ENCODE measurements at places on chromosomes 2 and 18.
A peak's percentile ranks its signal among the peaks of the same experiment; 100 is the strongest.

DNA sequence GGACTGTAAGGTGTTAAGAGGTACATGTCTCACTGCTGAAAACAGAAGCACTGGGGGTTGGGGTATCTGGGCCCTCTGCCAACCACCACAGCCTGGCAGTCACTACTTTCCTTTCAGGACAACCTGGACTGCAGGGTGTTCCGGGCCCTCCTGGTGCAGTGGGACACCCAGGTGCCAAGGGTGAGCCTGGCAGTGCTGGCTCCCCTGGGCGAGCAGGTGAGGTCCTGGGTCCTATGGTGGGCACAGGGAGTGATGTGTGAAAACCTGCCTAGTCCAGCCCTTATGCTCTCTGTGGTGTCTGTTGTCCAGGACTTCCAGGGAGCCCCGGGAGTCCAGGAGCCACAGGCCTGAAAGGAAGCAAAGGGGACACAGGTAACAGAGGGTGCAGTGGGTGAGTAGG lies 40.0 kb downstream of the MARCO start:
- no peak for DNase-seq

DNA sequence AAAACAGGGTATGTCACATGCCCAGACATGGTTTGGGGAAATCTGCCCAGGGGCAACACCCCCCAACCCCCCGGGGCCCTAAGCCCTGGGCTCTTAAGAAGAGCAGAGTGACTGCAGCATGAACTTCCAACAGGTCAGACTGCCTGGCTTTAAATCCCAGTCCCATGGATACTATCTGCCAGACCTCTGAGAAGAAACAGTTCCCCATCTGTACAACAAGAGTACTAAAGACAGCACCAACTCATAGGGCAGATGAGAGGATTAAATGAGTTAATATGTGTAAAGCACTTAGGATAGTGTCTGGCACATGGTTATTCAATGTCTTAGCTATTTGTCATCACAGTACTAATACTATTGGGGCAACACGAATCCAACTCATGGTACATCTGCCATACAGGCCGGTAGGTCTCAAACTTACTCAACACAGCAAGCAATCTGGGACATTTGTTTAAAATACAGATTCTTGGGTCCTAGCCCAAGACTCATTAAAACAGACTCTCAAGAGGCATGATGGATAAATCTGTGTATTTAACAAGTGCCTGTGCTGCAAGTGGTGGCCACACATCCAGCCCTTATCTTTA lies 23.4 kb downstream of the CDH2 start:
- no peak for DNase-seq

DNA sequence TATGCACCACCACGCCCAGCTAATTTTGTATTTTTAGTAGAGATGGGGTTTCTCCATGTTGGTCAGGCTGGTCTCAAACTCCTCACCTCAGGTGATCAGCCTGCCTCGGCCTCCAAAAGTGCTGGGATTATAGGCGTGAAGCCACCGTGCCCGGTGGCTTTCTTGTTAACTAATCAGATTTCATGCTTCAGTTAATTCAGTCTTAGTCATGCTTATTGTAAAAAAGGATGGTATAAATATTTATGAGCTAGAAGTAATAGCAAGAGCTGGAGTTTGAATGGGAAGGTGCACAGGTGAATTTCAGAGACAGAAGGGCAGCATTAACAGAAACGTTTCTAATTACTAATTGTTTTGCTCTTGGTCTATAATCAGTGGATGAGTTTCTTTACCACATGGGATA lies 10.3 kb downstream of the GEMIN6 start:
- DNase-seq, result no peak

- no peak for DNase-seq
Observed at GRCh38 chr2:102027036-102027980, 35.5 kb downstream of the IL1R2 start.

GRCh38 chr2:119960821-119961220 lies 52.1 kb upstream of the EPB41L5 start:
- DNase-seq, result no peak

DNA sequence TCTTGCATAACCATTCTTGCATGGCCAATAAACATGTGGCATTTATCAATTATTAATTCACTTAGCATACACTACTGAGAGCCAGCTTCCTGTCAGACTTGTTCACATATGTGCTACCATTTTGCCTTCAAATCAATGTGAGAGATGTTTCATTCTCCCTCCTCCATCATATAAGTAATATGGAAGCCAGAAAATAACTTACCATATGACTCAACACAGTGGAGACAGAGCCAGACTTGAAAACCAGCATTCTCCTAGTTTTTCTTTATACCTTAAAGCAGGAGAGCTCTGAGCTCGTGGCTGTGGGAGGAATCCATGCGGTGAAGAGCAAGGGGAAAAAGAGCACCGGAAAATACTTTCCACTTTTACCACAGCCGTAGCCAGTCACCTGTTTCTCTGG lies 215.0 kb upstream of the LRATD1 start:
- DNase-seq, result no peak

- DNase-seq, result no peak
Observed at GRCh38 chr2:223508372-223508771, 93.8 kb downstream of the SCG2 start.

DNA sequence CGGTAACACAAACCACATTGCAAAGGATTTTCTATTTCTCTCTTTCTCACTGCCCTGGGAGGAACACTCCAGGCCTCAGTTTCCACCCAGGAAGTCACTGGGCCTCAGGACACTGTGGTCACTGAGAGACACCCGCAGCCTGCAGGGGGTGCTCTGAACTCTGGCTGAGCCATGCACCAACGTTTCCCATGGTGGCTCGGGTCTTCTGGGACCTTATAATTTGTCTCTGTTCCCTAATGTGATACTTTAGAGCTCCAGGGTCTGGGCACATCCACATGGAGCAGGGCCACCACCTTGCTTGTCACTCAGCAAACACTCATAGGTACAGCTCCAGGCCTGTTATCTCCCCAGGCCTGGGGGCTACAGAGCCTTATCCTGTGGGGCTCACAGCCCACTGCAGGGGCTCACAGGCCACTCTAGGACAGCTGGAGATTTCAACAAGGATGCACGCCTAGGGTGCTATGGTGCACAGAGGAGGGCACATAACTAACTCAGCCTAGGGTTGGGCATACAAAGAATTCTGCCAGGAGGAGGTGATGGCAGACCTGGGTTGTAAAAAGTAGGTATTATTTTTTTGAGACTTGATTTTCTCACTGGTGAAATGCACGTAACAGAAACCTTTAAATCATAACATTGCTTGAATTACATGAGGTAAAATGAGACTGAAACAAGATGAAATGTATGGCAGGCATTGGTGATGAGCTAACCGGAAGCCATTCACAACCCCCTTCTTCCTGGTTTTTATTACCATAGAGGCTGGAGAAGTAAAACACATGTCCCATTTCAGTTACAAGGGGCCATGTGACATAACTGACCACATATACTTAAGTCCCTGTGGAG lies 3.0 kb upstream of the HS1BP3 start:
- DNase-seq, result no peak

DNA sequence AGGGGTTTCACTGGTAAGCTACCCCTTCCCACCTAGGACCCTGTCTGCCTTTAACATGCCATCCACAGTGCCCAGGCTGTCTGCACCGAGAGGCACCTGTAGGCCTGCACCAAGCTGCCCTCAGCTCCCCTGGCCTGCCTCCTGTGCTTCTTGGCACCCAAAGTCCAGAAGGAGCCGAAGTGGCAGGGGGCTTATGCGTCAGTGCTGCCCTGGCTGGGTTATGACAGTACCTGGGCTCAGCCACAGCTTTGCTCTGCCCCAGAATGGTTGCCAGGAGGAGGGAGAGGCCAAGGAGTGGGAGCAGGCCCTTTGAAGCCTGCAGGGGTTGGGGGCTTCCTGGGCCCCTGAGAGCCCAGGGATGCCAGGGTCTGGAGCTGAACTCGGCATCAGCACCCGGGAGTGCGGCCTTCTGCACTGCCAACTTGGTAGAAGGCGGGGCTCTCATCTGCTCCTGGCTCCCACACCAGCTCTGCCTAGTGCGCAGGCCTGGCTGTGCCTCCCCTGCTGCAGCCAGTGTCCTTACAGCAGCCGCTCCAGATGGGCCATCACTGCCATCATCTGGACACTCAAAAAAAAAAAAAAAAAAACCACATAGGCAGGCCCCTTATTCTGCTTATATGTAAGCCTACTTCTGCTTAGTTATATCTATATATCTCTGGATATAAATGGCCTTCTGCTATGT lies 155.4 kb downstream of the THSD7B start:
- DNase-seq, result no peak

DNA sequence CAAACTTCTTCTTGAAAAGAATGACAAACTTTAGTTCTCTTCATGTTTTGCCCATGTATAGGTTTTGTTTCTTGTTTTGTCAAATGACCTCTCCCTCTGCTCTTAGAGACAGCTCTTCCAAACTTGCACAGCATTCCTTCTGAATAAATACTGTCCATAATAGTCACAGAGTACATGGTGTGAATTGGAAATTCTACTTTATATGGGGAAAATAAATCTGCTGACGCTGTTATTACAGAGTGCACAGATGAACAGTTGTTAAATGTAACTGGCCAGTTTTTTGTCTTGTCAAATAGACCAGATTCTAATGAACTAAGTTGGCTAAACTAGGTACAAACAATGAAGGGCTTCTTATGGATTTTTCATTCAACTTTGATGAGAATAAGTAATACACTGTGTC lies 115.8 kb upstream of the DTNA start:
- no peak for DNase-seq

GRCh38 chr2:68031542-68032160 lies 31.2 kb downstream of the C1D start:
- DNase-seq, result peak; percentile 73

- DNase-seq, result no peak
Observed at GRCh38 chr18:62767836-62768557, 52.7 kb downstream of the PHLPP1 start.
